Jurkat, Clone E6-1 (cell line): ENCODE measurements at places on chromosomes 6 and 20.

DNA sequence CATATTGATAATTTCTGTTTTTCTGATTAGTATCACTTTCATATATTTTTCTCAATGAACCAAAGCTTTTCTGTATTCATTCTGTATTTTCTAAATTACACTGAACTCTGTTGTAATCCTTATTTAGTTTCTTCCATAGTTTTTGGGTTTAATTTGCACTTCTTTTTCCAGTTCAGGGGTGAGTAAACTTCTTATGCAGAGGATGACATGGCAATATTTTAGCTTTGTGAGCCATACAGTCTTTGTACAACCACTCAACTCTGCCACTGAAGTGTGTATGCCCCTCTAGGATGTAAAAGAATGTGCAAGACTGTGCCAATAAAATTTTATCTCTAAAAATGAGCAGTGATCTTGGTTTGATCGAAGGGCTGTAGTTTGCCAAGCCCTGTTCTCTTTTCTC, 239.0 kb upstream of the CITED2 start:
- DNase-seq: no peak

DNA sequence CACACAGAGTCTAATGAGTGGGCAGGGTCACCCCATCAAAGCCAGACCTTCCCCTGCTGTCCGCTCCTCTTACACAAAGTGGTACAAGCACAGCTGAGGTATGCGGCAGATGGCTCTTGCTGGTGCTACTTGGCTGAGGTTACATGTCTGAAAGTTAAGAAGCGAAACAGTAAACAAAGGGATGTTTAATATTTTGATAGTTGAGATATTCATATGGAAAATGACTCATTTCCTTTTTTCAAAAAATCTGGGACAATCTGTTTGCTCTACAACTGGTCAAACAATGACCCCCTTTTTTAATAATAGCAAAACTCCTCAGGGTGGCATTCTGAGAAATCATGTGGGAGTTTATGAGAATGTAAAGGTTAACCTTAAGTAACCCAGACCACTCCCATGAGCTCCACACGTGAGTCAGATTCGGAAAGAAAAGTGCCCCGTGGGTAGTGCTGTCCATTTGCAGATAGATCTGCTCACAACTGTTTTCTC, 245.3 kb downstream of the TBXT start:
- DNase-seq: no peak

GRCh38 chr6:81876971-81877370, 124.5 kb upstream of the TENT5A start:
- no peak for DNase-seq

DNA sequence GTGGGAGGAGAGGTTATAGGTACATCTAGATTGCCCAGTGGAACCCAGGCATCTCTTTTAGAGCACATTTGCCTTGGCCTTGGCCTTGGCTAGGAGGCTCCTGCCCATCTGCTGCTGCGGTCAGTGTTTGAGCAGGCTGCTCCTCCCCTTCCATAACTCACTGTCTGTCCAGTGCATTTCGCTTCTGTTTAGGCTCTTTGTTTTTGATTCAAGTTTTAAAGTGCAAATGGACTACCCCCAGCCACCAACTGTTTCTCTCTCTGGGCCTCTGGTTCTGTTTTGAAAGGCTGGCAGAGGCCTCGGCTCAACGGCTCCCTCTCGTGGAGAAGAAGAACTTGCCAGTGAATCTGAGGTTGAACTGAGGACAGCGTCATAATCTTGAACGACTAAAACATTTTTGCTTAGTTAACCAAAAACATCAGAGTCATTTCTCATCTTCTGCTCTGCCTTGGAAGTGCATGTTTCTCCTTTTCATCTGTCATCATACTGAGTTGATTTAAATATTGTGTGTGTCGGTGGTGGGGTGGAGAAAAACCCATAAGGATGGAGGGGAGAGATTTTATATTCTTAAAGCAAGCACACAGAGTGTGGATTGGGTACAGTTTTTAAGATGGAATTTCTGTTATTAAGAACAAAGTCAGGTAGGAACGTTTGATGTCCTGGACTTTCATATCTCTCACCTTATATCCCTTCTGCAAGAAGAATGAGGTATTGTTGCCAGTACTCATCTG, 171.4 kb downstream of the DTNBP1 start:
- peak; percentile 49 for DNase-seq

DNA sequence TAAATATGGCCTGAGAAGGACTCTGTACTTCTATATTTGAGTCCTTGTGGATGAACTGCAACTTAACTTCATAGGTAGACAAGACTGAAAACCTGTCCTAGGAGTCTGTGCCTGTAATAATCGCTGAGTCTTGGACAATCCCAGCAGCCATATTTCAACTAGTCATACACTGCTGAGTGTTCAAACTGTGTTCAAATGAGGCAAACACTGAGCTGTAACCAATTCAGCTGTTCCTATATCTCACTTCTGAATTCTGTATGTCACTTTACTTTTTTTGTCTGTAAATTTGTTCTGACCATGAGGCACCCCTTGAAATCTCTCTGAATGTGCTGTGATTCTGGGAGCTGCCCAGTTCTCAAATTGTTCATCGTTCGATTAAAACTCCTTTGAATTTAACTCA, 72.4 kb downstream of the FOXF2 start:
- DNase-seq: no peak

DNA sequence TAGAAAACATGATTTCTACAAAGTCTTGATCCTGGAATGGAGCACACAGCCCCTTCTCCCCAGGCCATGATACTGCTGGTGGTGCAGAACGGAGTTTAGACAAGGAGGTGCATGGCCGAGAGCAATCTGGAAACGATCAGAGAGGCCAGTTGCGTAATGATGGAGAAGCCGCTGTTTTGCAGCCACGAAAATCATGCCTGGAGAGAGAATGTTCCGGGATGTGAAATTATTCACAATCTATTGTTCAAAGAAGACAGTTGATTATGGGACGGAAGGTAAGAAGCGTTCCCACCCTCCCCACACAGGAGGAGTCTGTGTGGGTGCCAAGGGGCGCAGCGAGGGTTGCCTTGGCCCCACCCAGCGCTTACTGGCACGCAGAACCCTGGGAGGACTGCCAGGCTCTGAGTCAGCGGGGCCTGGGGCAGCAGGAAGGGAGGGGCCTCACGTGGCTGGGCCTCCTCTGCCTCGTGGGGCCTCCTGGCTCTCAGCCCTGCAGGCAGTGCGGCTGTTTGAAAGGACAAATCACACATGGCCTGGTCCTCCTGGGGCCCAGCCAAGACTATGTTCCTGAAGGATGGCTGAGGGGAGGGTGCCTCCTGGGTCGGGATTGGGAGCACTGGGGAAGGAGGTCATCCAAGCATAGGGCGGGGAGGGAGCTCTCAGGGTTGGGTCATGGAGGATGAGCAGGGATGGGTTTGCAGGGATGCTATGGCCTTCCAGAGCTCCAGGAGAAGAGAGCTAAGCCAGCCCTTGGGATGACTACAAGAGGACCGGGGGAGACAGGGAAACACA, 8.7 kb upstream of the AP5S1 start:
- DNase-seq: peak; percentile 87

GRCh38 chr6:54428431-54428830, 120.2 kb downstream of the TINAG start:
- no peak for DNase-seq

GRCh38 chr20:8148501-8148900, 16.4 kb downstream of the PLCB1 start:
- DNase-seq: no peak

- no peak for DNase-seq
Observed at GRCh38 chr20:63529861-63530787, 7.1 kb downstream of the PTK6 start.

DNA sequence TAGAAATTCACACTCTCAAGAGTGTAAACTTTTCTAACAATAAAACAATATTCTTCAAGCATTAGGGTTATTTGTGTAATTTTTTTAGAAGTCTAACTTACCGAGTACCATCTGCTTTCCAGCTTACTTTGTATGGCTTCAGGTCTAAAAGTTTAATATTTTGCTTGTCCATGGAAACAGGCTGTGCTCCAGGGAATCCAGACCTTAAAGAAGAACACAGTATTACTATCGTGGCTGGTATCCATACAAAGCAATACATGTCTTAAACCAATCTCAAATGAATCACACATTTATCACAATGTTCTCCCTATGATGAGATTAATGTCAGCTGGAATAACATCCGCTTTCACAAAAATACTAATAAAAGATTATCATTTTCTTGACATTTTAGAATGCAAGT, 73.0 kb downstream of the RNGTT start:
- DNase-seq: no peak

GRCh38 chr6:159838020-159838744, 38.1 kb downstream of the PNLDC1 start:
- no peak for DNase-seq

DNA sequence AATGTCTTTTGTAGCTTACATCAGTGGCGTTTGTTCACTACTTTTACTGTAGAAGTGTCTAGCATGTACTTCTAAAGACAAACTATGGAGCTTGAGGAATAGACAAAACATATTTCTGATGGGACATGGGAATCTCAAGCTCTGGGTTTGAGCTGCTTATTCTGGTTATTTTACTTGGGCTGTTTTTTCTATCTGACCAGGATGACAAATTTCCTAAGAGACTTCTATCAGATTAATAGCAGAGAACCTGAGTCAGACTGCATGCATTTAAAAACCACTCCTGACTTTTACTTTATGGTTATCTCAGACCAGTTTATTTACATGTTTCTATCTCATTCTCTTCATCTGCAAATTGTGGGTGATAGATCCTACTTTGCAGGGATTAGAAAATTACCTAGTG, 1282.3 kb upstream of the GJE1 start:
- no peak for DNase-seq

GRCh38 chr6:70166088-70166958, 136.6 kb downstream of the COL9A1 start:
- DNase-seq: no peak

DNA sequence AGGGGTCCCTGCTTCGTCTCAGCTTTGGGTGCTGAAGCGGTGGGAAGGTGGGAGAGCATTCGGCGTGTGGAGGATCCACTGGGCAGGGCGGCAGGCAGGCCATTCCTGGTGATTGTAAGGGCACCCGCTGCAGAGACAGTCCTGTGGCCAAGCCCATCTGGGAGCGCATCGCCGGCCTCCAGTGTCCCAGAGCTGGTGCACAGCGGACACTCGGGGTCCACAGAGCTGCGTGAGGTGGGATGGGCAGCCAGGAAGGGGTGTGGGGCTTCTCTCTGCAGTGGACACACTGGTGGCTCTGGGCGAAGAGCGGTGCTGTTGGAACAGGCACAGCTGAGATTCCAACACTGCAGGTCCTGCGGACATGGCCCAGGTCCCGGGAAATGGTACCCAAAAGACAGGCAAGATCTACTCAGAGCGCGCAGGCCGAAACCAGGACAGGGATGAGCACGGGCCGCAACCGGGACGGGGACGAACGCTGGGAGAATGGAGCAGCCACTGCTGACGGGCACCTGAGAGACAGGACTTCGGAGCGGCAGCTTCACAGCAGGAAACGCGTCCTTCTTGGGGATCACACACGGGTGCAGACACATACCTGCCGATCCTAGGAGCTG, 188.2 kb downstream of the ERMARD start:
- DNase-seq: no peak

GRCh38 chr6:47307362-47308197, 2.1 kb downstream of the TNFRSF21 start:
- no peak for DNase-seq

DNA sequence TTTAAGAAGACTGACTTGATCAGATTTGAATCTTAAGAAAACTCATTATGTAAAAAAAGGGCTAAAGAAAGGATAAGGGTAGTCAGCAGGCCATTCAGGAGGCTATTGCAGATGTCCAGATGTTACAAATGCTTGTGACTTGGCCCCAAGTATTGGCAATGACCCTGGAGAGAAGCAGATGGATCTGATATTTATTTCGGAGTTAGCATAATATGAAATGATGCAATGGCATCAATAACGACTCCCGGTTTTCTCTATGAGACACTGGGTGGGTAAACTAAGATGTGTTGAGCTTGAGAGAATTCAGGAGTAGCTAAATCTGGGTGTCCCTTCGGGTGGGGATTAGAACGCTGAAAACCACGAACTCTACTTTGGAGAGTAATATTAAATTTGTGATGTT, 149.7 kb downstream of the LAMA2 start:
- DNase-seq: no peak

DNA sequence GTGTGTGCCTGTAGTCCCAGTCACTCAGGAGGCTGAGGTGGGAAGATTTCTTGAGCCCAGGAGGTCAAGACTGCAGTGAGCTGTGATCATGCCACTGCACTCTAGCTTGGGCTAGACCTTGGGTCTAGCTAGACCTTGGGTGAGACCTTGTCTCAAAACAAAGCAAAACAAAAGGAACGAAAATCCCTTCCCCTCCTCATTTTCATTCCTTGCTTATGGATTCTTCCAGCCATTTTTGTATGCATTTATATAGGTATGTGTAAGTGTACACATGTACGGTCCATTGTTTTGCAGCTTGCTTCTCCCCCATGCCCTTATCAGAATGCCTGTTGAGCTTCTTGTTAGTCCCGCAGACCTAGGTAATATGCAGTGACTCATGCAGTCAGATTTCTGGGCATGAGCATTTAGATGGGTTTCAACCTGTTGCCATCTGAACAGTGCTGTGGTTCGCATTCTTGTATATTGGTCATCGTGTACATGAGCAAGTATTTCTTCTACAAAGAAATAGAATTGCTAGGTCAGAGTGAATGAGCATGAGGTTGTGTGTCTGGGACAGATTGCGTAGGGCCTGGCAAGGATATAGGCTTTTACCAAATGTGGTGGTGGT, 73.2 kb downstream of the ATRN start:
- no peak for DNase-seq

GRCh38 chr6:156832669-156833068, 55.5 kb downstream of the ARID1B start:
- no peak for DNase-seq

- no peak for DNase-seq
Observed at GRCh38 chr6:167671977-167672687, 154.6 kb upstream of the AFDN start.

DNA sequence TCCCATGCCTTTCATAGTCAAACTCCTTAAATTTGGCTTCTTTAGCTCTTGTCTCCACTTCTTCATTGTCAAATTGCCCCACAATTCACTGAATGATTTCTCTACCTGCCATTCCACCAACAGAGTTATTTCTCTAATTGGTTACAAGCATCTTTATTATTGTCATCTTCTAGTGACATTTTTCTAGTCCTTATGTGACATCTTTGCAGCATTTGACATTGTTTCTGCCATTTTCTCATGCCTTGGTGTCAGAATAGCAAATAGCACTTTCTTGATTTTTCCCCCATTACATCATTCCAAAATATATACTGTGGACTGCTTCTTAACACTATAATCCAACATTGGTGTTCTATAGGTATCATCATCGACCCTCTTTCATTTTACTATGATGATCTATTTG, 137.7 kb upstream of the HDDC2 start:
- DNase-seq: no peak

- no peak for DNase-seq
Observed at GRCh38 chr20:19786311-19786710, 28.3 kb downstream of the RIN2 start.
